ENCODE measurements at places on chromosomes 6 and 20.

DNA sequence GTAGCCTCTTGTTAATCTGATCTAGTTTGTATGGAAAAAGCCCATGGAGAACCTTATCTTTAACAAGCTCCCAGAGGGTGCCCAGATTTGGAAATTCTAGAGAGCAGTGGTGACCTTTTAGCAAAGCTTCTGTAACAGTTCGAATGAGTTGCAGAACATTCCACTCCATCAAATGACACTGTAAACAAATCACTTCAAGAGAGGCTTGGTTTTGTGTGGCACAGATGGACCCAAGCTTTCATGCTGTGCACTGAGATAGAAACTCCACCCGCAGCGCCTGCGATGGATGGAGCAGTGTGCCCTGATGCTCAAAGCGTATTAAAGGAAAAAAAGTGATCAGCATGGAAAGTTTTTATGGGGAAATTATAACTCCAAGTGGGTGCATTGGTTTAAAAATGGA is 55.1 kb upstream of the ISM1 start:
- DNase-seq = no peak

DNA sequence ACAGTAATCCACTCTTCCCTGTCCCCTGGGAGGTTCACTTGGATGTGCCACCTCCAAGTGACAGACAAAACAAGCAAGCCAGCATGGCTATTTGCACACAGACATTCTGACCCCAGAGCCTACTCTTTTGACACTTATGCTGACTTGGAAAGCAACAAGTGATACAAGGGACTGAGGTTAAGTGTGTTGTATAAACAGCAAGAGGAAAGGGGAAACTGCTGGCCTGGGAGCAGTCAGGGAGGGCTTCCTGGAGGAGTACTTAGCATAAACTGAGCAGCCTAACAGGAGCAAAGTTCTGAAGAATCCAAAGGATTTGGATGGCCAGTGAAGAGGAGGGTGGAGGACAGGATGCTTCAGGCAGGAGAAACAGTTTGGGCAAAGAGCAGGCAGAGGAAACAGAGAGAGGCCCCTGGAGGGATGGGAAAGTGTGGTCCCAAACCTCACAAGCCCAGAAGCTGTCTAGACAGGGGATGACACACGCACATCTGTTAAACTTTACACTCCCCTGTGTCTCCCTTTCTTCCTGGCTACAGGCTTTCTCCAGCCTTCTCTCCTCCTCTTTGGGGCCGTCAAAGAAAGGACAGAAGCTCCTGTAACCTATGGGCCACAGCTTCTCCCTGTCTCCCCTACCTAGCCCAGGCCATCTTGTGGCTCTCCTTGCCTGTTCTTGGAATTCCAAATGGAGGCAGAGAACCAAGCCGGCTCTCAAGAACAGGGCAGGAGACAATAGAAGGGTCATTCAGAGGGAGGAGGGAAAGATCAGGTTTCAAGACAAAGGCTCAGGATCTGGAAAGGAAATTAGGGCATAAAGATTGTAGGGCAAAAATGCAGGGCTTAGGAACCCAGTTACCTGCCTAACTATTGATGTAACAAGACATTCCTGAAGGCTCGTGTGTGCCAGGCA is 19.3 kb downstream of the SULF2 start:
- DNase-seq = no peak

DNA sequence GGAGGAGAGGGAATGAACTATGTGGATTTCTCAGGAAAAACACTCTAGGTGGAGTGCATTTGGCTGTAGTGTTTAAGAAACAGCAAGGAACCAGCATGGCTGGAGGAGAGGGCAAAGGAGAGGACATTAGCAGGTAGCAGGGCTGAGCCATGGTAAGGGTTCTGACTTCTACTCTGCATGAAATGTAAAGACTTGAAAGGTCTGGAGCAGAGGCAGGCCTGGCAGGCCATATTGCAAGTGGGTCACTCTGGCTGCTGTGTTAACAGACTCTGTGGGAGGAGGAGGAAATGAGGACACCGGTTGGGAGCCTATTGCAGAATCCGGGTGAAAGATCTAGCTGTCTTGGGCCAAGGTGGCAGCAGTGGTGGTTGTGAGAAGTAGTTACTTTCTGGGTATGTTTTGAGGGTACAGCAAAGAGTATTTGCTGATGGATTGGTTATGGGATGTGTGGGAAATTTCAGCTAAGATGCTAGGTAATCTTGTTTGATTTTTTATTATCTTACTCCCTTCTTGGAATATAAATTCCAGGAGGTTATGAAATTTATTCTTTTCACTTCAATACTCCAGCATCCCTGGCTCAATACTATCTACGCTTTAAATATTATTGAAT is 115.9 kb upstream of the BCLAF1 start:
- peak; percentile 18 for DNase-seq

DNA sequence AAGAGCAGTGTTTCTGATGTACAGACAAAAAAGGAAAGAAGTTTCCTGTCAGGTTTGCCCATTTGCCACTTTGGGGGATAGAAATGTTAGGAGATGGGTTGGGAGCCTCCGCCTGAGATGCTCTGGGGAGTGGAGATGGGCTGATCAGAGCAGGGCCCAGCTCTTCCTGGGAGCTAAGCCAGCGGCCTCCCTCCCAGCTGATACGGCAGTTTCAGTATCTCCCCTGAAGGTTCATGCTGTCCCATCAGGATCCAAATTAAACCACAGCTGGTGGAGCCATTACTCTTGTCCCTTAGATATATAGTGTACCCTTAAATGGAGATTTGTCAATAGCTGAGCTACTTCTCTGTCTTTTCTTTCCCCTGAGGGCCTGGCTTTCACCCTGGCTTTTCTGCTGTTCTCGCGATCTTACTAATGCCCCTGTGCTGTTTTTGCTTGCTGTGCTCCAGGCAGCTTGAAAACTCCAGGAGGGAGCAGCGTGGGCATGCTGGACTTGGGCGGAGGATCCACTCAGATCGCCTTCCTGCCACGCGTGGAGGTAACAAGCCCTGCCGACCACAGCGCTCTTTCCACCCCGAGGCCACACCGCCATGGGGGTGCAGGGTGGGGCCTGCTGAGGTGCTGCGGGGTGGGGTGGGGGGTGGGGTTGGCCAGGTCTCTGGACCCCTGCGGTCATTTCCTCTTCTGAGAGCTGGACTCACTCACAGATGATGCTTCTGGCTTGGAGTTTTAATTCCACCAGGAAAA is 20.9 kb downstream of the ENTPD6 start:
- no peak for DNase-seq

- no peak for DNase-seq
These were observed 136.1 kb downstream of the TAF4 start for GRCh38 chr20:61929561-61929960.

DNA sequence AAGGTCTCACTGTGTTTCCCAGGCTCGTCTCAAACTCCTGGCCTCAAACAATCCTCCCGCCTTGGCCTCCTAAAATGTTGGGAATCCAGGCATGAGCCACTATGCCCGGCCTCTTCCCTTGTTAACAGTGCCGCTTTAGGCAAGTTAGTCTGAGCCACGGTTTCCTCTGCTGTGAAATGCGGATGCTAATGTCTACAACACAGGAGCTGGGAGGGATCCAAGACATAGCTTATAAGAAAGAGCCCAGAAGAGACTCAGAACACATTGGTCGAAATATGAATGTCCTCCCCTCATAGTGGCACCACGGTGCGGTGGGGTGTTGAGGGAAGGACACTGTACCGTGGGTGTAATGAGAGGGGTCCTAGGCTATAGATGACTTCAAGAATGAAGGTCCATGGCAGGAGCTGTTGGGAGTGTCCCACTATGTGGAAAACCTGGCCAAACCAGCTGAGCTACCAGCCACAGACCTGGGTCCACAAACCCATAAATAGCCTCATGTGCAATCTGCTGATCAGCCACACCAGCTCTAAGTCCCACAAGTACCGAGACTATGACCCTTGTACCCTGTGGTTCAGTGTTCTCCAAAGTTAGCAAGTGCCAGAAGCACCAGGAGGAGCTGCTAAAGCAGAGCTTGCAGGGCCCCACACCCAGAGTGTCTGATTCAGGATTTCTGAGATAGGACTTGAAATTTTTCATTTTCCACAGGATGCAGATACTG is 57.8 kb upstream of the ZFAND3 start:
- DNase-seq = no peak

DNA sequence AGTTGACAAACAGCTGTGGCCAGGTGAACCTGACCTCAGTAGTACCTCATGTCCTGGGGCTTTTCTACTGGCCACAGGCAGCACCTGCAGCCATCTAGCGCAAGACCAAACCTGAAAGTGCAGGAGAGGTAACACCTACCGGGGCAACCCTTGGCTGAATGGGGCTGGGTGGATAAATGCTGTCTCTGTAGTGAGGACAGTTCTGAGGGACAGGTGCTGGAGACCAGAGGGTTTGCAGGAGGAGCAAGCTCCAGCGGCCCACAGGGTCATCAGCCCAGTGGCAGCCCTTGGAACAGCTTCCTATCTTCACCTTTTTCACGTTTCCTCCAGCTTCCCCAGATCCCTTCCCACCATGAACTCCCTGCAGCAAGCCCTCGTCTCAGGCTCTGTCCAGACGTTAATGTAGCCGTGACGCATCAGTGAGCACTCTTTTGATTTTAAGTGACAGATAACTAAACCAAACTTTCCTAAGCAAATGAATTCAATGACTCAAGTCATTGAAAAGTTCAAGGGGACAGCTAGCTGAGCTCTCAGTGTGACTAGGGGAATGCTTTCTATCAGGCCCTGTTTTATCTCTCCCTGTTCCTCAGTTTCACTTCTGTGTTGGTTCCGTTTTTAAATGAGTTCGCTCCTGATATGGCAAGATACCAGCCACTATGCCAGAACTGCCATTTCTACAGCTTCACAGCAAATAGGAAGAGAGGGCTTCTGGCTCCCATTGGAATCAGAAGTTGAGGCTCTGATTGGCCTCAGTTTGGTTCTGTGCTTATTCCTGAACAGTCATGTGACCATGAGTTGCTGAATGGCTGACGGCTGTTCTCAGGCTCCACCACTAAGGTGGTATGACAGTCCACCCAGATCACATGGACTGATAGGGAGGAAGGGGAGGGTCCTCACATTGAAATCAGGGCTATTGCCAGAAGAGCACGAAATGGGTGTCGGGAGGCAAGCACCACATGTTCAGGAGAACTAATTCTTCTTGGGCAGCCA is 12.1 kb upstream of the PFDN4 start:
- DNase-seq = no peak

GRCh38 chr6:169589699-169590257 is 112.1 kb downstream of the WDR27 start:
- DNase-seq = peak; percentile 77

All from fibroblast of gingiva (primary cell).